GM23248 (cell line): ENCODE measurements at places on chromosomes 2 and 18. TPM values are rescaled to one million over a fixed set of nuclear protein-coding genes. Genes with fewer than 3 reads are reported as not detected.

GRCh38 chr2:210912779-210913178 is 356.4 kb downstream of the CPS1 start:
- no peaks in the 10 kb centered on the region for H3K27me3 ChIP-seq
- no peak for DNase-seq
- H3K4me3 ChIP-seq: no peak overlapping the region
- no peak overlapping the region for H3K27ac ChIP-seq
- H3K4me1 ChIP-seq: no peaks in the 10 kb centered on the region
- no peaks in the 10 kb centered on the region for H3K36me3 ChIP-seq

- peaks cover 42% of the 10 kb centered on the region for H3K4me1 ChIP-seq
- no peak overlapping the region for H3K4me3 ChIP-seq
- peak overlapping the region; percentile 71 for H3K27ac ChIP-seq
- no peaks in the 10 kb centered on the region for H3K36me3 ChIP-seq
- H3K27me3 ChIP-seq: no peaks in the 10 kb centered on the region
These were observed 296.3 kb downstream of the TNS1 start for GRCh38 chr2:217706513-217706912.

The CEBPZ gene
- 22.6 and 23.0 TPM in 2 replicates for polyA plus RNA-seq

The RUFY4 gene
- polyA plus RNA-seq: not detected in 2 replicates

The NGEF gene
- 0.35 TPM in 1 of 2 replicates, not detected in the other for polyA plus RNA-seq

The GFPT1 gene
- polyA plus RNA-seq: 107 and 115 TPM in 2 replicates
